ENCODE measurements at places on chromosomes 6 and 20.

GRCh38 chr6:40352527-40353170, 234.5 kb downstream of the LRFN2 start:
- peak; percentile 74 for DNase-seq
- no peak overlapping the region for H3K4me3 ChIP-seq
- H3K4me1 ChIP-seq: peaks cover 15% of the 10 kb centered on the region
- H3K27me3 ChIP-seq: no peaks in the 10 kb centered on the region
- H3K27ac ChIP-seq: no peak overlapping the region
- H3K36me3 ChIP-seq: no peaks in the 10 kb centered on the region

DNA sequence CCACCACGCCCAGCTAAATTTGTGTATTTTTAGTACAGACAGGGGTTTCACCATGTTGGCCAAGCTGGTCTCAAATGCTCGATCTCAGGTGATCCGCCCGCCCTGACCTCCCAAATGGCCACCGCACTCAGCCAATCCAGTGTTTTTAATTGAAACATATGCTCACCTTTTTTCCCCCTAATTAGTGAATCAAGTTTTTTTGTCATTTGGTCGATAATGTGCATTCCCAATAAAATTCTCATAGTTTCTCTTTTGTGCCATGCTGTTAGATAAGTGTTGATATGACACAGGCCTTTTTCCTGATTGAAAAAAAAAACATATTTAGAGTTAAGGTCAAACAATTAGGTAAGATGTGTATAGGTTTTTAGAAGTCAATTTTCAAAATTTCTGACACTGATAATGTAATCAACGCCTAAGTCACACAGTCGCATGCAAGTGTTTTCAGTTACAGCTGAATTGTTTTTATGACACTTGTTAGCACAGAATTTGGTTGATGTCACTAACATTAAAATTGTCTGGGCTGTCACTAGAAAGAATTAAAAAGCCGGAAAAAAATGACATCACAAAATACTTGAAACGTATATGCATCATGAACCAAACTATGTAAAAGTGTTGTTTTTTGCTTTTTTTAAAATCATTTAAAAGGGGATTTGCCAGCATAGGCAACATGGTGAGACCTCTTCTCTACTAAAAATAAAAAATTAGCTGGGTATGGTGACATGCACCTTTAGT, 21.9 kb downstream of the ZNF217 start:
- H3K27me3 ChIP-seq: no peaks in the 10 kb centered on the region
- DNase-seq: no peak
- no peak overlapping the region for H3K27ac ChIP-seq
- no peak overlapping the region for H3K4me3 ChIP-seq
- H3K36me3 ChIP-seq: peaks cover 15% of the 10 kb centered on the region

DNA sequence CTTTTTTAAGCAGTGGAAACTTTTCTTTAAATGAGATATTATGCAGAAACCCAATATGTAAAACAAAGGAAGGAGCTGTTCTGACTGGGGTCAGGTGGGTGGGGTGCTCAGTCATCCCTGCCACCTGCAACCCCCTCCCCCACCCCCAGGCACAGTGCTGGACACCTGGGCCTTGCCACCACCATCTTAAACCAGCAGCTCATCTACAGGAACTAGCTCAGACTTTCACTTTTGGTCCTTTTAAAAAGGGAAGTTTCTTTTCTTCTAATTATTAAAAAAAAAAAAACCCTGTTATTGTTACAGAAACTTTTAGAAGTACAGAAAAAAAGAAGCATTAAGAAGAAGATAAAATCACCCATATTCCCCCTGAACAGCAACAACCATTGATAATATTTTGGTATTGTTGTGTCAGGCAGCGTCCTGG, 37.1 kb downstream of the PPP1R16B start:
- no peak overlapping the region for H3K4me3 ChIP-seq
- no peaks in the 10 kb centered on the region for H3K27me3 ChIP-seq
- no peaks in the 10 kb centered on the region for H3K36me3 ChIP-seq
- H3K4me1 ChIP-seq: no peaks in the 10 kb centered on the region
- no peak for DNase-seq
- no peak overlapping the region for H3K27ac ChIP-seq

GRCh38 chr6:35181933-35182612, 31.7 kb upstream of the SCUBE3 start:
- no peaks in the 10 kb centered on the region for H3K36me3 ChIP-seq
- DNase-seq: peak; percentile 52
- peaks cover 6% of the 10 kb centered on the region for H3K4me1 ChIP-seq
- H3K4me3 ChIP-seq: no peak overlapping the region
- no peak overlapping the region for H3K27ac ChIP-seq

DNA sequence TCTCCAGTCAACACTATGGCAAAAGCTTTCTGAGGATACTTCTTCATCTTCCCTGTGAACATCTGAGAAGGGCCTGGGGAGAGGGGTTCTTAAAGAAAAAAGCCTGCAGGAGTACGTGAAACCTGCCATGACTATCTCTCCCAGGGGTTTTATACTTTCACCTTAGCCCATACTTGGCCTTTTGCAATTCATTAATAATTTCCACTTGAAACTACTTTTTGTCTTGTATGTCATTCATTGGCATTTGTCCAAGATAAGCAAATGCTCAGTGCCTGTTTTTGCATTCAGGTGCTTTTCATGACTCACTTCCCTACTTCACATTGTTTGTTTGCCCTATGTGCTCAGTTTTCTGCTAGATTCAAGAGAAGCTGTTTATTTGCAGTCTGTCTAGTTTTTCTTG, 580.3 kb upstream of the GJE1 start:
- H3K27me3 ChIP-seq: no peaks in the 10 kb centered on the region
- no peaks in the 10 kb centered on the region for H3K36me3 ChIP-seq

- no peak for DNase-seq
- H3K4me1 ChIP-seq: no peaks in the 10 kb centered on the region
- no peaks in the 10 kb centered on the region for H3K27me3 ChIP-seq
These were observed 51.3 kb downstream of the CD109 start for GRCh38 chr6:73747289-73747688.

GRCh38 chr6:5619249-5619648, 357.9 kb downstream of the FARS2 start:
- H3K4me3 ChIP-seq: no peak overlapping the region
- no peaks in the 10 kb centered on the region for H3K36me3 ChIP-seq
- DNase-seq: no peak
- no peaks in the 10 kb centered on the region for H3K27me3 ChIP-seq

DNA sequence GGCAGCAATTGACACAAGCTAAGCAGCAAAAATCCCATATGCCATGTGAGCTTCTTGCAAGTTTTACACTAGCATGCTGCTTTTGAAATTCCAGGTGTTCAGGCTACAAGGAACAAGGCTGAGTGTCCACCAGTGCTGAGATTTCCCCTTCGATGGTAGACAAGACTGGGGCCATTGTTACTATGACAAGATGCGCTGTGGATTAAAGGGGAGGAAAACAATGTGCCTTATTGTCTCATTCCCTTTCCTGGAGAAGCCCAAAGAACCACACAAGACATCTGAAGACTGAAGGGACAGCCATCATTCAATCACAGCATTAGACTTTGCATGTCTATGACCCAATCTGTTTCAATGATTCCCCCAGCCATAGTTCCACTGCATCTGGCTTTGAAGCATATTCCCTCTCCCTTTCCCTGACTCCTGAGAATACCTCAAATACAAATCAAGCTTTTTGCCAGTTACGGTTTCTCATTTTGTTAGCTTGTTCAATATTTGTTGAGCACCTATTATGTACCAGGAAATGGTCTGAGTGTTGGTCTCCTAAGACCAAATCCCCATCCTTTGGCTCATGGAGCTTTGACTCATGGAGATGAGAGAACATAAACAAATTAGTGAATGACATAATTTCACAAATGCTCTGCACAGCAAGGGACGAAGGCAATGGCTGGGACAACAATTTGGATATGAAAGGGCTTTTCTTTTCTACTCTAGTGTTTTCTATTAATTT, 23.4 kb upstream of the SCGN start:
- H3K4me3 ChIP-seq: no peak overlapping the region
- H3K36me3 ChIP-seq: no peaks in the 10 kb centered on the region
- no peak overlapping the region for H3K27ac ChIP-seq
- DNase-seq: no peak

DNA sequence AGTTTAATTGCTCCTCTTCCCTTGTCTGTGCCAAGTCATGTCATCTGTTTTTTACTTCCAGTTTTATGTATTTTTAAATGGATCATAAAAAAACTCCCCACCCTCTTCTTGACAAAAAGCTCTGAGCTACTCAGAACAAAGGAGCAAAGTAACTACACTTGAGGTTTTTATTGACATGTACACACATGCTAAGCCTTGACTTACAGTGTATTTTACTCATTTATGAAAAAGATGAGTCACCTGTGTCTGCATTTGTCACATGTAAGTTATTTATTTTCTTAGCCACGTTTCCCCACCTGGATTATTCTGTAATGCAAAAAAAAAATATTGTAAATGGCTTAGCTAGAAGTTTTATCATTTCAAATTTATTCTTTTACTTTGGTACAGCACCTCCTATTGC, 628.8 kb upstream of the SLC35B3 start:
- no peak for DNase-seq
- no peak overlapping the region for H3K27ac ChIP-seq
- H3K4me3 ChIP-seq: no peak overlapping the region
- no peaks in the 10 kb centered on the region for H3K36me3 ChIP-seq
- H3K4me1 ChIP-seq: no peaks in the 10 kb centered on the region

- no peaks in the 10 kb centered on the region for H3K27me3 ChIP-seq
- peaks cover 2% of the 10 kb centered on the region for H3K36me3 ChIP-seq
- peak within 1 kb of the TSS; percentile 82 for H3K4me3 ChIP-seq
These were observed at the start of gene IDH3B for GRCh38 chr20:2663887-2664719. Gene IDH3B (minus strand): TSS chr20:2664216. CDS start chr20:2664188, 28 bp downstream.

DNA sequence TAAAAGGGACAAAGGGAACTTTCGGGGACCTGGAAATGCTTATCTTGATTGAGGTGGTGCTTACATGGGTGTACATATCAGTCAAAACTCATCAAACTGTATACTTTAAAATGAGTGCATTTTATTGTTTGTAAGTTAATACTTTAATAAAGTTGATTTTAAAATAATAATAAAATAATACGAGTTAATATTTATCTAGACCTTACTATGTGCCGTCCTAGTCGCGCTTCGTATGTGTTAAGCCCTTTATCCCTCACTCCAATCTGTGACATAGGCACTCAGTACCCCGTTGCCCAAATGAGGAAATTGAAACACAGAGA, 47.5 kb downstream of the PDYN start:
- H3K36me3 ChIP-seq: no peaks in the 10 kb centered on the region
- no peak overlapping the region for H3K4me3 ChIP-seq
- H3K27ac ChIP-seq: no peak overlapping the region
- H3K4me1 ChIP-seq: peaks cover 3% of the 10 kb centered on the region
- DNase-seq: no peak
- H3K27me3 ChIP-seq: peaks cover 2% of the 10 kb centered on the region

GRCh38 chr6:1729133-1729749, 119.5 kb downstream of the FOXC1 start:
- DNase-seq: peak; percentile 27
- H3K27me3 ChIP-seq: no peaks in the 10 kb centered on the region
- H3K4me1 ChIP-seq: peaks cover 18% of the 10 kb centered on the region

- DNase-seq: no peak
- H3K36me3 ChIP-seq: no peaks in the 10 kb centered on the region
- no peak overlapping the region for H3K4me3 ChIP-seq
- no peaks in the 10 kb centered on the region for H3K27me3 ChIP-seq
These were observed 54.0 kb downstream of the RIN2 start for GRCh38 chr20:19812056-19812455.

DNA sequence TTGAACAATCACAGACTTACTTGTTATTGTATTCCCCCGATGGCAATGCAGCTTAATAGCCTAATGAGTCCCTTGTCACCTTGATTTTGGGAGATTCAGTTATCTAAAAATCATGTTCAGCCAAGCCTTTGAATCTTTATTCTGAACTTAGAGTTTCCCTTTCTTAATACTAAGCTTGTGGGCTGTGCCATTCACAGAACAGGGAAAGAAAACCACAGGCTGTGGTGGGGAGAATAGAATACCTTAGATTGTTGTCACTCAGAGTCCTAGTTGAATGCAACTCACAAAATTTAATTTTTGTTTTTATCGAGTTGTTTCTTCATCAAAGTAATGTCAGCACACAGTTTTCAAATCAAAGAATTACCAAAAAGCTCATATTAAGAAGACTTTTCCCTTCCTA, 37.4 kb downstream of the RFPL4B start:
- DNase-seq: no peak
- H3K27me3 ChIP-seq: no peaks in the 10 kb centered on the region
- no peak overlapping the region for H3K27ac ChIP-seq
- no peak overlapping the region for H3K4me3 ChIP-seq

GRCh38 chr6:150345781-150346180, 23.0 kb upstream of the IYD start:
- H3K27ac ChIP-seq: no peak overlapping the region
- no peaks in the 10 kb centered on the region for H3K4me1 ChIP-seq
- H3K36me3 ChIP-seq: no peaks in the 10 kb centered on the region

- H3K27ac ChIP-seq: no peak overlapping the region
- no peak overlapping the region for H3K4me3 ChIP-seq
- H3K4me1 ChIP-seq: no peaks in the 10 kb centered on the region
- no peaks in the 10 kb centered on the region for H3K36me3 ChIP-seq
- no peak for DNase-seq
These were observed 9.6 kb upstream of the IL17A start for GRCh38 chr6:52176550-52176949.

- no peak overlapping the region for H3K27ac ChIP-seq
- peaks cover 32% of the 10 kb centered on the region for H3K27me3 ChIP-seq
- no peaks in the 10 kb centered on the region for H3K4me1 ChIP-seq
- DNase-seq: peak; percentile 32
These were observed 98.7 kb downstream of the TRIM27 start for GRCh38 chr6:28824793-28825731.

GRCh38 chr6:108648191-108648590, 87.5 kb downstream of the FOXO3 start:
- no peaks in the 10 kb centered on the region for H3K4me1 ChIP-seq
- no peak overlapping the region for H3K4me3 ChIP-seq
- no peak overlapping the region for H3K27ac ChIP-seq
- no peak for DNase-seq

DNA sequence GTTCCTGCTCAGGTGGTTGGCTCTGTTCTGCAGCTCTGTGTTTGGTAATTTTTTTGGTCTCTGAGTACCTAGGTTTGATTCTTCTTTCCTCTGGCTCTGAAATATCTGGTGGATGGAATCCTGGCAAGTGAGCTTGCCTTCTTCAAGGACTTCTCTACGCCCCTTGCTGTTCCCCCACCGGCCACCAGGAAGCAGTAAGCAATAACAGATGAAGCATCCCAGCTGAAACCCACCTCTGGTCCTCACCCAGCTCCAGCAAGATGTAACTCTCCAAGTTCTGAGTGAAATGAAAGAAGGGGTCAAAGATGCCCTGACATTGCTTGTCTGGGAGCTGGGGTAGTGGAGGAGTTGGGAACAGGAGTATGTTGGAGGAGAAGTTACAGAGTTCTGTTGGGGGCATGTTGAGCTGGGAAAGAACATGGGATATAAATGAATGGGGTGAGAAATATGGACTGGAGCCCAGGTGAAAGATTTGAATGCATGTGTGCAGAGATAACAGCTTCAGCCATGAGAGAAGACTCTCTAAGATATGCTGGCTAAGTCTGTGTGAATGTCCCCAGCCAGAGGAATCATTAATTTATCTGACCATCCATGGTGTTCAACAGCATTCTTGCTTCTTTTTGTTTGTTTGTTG, 51.3 kb upstream of the GLP1R start:
- peak; percentile 81 for DNase-seq
- H3K36me3 ChIP-seq: no peaks in the 10 kb centered on the region
- H3K4me1 ChIP-seq: no peaks in the 10 kb centered on the region
- H3K27me3 ChIP-seq: no peaks in the 10 kb centered on the region
- H3K27ac ChIP-seq: no peak overlapping the region
- H3K4me3 ChIP-seq: no peak overlapping the region

Measured in mesendoderm (in vitro differentiated cells).